NCI-H1930 (cell line): ENCODE measurements at places on chromosomes 1 and 21.

GRCh38 chr21:26041431-26042180 is 129.0 kb downstream of the APP start:
- DNase-seq: no peak

GRCh38 chr1:188689542-188689941 is 1788.1 kb downstream of the BRINP3 start:
- no peak for DNase-seq

- DNase-seq: no peak
These were observed 186.1 kb downstream of the MATN1 start for GRCh38 chr1:30537279-30537678.

DNA sequence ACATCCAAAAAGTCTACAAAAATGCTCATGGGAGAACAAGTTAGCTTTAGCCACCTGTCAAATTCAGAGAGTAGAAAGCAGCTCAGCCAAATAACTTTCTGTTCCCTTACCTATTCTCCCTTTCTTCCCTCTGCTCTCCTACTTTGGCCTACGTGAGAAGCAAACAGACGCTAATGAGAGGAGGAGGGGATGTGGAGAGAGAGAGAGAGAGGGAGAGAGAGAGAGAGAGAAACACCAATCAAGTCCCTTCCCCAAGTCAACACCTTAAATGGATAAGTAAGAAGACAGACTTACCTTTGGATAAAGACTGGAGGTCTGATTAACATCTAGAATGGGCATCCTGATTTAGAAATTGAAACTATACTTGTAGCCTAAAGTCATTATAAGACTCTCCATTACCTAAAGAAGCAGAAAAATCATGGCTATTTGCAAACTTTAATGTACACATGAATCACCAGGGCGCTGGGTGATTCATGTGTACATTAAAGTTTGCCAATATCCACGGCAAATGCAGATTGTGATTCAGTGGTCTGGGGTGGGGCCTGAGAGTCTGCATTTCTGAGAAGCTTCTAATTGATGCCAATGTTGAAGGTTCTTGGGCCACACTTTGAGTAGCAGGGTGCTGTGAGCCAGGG is 13.1 kb upstream of the DUSP12 start:
- no peak for DNase-seq

DNA sequence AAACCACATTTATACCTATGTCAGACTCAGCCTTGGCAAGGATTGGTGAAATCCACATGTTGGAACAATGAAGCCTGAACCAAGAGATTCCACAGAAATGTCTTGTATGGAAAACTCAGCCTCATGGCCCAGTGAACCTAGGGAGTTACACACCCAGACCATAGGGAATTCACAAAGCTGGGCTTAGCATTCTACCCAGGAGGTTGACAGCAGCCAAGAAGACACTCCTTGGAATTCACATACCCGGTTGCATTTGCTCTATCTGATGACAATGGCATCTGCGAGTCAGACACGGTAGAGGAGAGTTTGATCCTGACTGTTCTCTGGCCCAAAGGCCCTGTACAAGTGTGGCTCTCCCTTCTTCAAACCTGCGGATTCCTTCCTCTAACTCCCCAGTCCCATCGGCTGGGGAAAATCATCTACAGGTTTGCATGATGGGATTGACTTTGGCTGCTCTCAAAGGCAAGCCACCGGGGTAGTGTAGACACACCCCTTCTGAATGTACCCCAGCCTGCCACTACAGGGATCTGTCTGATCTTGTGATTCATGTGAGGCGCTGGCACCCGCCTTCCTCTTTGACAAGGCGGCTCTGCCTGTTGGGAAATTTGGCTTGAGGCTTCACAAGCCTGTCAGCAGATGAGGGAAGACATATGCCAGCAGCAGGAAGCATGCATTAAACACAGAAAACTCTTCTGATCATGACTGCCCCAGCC is 297.3 kb upstream of the KAZN start:
- no peak for DNase-seq

DNA sequence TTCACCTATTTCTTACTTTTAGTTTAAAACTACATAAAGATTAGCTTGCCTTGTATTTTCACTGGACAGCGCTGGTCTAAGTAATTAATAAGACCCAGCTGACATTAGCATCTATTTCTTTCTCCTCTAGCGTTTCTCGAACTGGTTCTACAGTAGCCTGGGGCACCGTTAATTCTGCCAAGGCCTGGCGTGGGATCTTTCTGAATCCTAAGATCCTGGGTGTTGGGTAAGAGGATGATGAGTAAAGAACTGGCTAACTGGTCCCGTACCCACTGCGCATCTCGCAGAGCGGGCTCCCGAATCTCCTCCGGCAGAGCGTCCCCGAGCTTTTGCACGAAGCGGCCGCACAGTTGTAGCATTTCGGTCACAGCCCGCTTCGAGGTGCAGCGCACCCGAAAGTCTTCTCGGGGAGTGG is 309 bp downstream of the NSL1 start:
- DNase-seq: peak; percentile 70

DNA sequence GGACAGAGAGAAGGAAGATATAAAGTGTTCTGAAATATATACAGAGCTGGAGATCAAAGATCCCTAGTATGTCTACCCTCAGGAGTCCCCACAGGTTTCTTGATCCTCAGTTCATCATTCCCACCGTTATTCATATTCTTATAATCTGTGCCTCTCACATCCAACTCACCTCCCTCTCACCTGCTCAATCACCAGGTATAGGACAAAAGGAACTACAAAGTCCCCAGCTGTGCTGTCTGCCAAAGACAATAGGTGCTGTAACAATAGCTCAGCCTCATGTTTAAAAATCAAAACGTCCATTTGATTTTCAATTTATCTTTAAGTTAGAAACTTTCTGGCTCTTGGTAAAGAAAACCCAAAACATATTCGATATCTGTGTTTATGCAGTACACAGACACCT is 121.1 kb upstream of the PKN2 start:
- no peak for DNase-seq

- DNase-seq: no peak
These were observed 41.4 kb upstream of the ACOT11 start for GRCh38 chr1:54506594-54506993.

DNA sequence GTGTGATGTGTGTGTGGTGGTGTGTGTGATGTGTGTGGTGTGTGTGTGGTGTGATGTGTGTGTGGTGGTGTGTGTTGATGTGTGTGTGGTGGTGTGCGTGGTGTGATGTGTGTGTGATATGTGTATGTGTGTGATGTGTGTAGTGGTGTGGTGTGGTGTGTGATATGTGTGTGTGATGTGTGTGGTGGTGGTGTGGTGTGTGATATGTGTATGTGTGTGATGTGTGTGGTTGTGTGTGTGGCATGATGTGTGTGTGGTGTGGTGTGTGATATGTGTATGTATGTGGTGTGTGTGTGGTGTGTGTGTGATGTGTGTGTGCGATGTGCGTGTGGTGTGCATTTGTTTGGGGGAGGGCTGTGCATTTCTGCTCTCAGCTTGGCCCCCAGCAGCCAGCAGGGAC is 7.1 kb upstream of the PCBP3 start:
- no peak for DNase-seq

GRCh38 chr1:35507947-35508346 is 49.3 kb downstream of the KIAA0319L start:
- no peak for DNase-seq

- no peak for DNase-seq
These were observed 25.6 kb upstream of the IER5 start for GRCh38 chr1:181062836-181063428.

- DNase-seq: no peak
These were observed 385.9 kb upstream of the LYPLAL1 start for GRCh38 chr1:218787826-218788225.

- DNase-seq: no peak
These were observed 127.2 kb downstream of the ZSCAN20 start for GRCh38 chr1:33599516-33600115.

- DNase-seq: no peak
These were observed 9.4 kb upstream of the S100A8 start for GRCh38 chr1:153400244-153400643.

DNA sequence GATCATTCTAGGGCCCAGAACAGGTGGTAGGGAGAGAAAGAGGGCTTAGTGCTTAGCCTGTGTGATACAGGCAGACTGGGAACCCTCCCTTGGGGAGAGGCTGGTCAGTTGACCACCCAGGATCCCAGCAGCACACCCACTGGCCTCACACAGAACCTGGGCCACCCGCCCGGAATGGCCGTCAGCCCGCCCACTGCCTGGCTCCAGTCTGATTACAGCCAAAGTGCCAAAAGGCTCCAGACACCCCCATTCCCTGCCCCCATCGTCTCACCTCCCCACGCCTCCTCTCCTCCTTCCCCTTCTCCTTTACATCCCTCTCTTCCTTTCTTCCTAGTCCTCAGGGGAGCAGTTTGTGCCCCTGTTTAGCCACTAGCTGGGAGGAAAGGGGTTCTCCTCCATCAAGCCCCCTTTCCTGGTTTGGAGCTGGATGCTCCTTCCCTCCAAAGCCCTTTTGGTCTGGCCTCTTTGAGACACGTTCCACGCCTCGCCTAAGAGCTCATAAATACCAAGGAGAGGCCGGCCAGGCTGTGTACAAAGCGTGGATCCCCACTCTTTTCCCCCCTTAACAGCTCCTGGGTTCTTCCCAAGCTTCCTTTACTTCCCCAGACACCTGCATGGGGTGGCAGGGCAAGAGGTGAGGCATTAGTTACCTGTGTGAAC is 4.6 kb upstream of the WNT2B start:
- DNase-seq: no peak

DNA sequence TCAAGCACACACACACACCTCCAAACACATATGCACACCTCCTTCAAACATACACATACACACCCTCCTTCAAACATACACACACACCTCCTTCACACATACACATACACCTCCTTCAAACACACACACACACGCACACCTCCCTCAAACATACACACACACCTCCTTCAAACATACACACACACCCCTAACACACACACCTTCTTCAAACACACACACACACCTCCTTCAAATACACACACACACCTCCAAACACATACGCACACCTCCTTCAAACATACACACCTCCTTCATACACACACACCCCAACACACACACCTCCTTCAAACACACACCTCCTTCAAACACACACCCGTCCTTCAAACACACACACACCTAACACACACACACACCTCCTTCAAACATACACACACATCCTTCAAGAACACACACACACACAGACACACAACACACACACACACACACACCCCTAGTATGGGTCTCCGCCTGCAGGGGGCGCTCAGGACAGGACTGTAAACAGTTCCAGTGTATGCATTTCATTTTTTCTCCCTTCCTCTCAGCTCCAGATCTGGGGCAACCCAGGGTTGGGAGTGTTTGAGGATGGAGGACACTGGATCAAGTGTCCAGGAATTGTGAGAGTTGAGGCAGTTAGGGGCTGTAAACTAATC is 12.1 kb downstream of the LGR6 start:
- DNase-seq: no peak

GRCh38 chr1:110235834-110236682 is 25.9 kb downstream of the KCNC4 start:
- no peak for DNase-seq

- no peak for DNase-seq
These were observed 18.6 kb downstream of the PDE9A start for GRCh38 chr21:42671778-42672593.

GRCh38 chr1:179053486-179053885 is 27.8 kb downstream of the FAM20B start:
- no peak for DNase-seq

DNA sequence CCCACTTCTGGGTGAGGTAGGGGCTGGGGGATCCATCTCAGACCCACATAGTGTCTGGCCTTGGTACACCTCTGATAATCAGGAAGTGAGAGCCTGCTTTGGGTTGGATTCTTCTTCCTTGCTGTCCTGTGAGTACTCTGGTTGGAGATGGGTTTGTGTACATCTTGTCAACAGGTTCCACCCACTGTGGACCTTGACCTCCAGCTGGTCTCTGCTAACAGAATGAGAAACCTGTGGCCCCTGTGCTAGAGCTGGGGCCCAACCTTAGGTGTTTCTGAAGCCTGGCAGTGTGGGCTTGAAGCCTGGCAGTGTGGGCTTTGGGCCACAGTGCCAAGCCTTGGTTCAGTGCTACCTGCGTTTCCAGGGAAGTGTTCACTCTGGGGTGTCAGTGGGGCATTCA is 2.6 kb downstream of the ZBTB48 start:
- no peak for DNase-seq

GRCh38 chr1:215583185-215583749 is 16.2 kb downstream of the KCTD3 start:
- DNase-seq: no peak

DNA sequence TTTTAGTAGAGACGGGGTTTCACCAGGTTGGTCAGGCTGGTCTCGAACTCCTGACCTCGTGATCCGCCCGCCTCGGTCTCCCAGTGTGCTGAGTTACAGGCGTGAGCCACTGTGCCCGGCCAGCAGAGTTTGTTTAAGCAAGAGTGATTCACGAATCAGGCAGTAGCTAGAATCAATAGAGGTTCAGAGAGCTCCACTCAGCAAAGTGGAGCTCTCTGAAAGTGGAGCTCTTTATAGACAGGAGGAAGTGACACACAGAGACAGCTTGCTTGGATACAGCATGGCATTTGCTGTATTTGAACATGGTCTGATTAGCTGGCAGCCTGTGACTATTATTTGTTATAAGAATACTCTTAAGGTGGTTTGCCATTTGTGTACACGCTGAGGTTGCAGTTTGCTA is 27.1 kb upstream of the CD34 start:
- no peak for DNase-seq

- DNase-seq: no peak
These were observed 38.6 kb downstream of the C21orf91 start for GRCh38 chr21:17780539-17780938.

DNA sequence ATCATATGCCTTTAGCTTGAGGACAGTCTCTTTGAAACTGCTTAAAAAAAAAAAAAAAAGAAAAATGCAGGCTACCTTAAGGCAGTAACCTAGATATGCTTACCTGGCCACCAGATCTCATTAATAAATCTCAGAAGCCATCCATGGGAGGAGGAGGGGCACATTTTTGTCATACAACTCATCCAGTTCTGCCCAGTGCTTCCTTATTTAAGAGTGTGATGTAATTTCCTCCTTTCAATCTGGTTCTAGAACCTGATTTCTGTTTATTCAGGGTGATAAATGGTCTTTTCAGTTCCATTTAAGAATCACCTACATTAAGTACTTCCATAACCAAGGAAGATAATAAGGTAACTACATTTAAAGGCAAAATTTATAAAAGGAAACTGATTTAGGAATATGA is 6.1 kb downstream of the ERRFI1 start:
- DNase-seq: no peak

GRCh38 chr1:14282707-14283106 is 315.8 kb upstream of the KAZN start:
- DNase-seq: peak; percentile 56

DNA sequence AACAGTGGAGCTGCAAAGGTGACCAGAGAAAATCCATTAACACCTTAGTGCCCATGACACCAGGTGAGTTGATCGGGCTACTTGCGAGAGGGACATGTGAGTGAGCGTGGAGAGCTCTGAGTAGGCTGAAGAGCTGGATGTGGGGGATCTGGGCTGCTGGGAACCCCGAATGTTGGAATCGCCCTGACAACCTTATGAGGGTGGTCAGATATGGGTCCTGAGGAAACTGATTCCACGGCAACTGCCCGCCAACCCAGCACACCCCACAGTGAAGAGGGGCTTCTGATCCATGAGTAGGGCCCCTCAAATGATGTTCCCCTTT is 705 bp upstream of the QSOX1 start:
- DNase-seq: no peak

GRCh38 chr1:67749844-67750690 is 65.1 kb downstream of the GADD45A start:
- no peak for DNase-seq
